ENCODE measurements at places on chromosomes 5 and 9.

DNA sequence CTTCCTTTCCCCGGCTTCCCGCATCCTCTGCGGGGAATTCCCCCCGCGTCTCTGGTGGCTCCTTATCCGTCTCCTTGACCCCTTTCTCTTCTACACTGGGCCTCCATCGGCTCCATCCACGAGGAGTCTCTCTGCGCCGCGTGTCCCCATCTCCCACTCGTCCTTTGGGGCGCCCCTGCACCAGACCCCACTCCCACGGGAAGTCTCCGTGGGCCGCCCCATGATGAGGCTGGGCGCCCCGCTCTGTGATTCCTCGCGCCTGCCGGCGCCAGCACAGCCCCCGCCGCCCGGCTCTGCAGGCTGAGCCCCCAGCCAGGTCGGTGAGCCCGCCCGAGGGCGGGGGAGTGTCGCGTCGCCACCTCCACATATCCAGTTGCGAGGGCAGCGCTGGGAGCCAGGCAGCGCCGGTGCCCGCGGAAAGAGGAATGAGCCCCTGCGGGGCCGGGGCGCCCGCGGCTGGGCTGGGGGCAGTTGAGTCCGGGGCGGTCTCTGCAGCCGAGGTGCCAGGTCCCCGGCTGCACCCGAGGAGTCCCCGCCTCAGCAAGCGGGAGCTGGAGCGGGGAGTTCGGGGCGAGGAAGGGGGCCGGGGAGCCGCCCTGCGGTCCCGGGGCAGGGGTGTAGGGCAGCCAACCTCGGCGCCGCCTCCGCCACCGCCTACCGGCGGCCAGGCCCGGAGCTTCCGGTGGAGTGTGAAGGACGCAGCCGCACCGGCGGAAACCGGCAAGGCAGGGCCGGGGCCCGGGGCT, 2.1 kb upstream of the TRAF1 start:
- DNase-seq = peak; percentile 86

DNA sequence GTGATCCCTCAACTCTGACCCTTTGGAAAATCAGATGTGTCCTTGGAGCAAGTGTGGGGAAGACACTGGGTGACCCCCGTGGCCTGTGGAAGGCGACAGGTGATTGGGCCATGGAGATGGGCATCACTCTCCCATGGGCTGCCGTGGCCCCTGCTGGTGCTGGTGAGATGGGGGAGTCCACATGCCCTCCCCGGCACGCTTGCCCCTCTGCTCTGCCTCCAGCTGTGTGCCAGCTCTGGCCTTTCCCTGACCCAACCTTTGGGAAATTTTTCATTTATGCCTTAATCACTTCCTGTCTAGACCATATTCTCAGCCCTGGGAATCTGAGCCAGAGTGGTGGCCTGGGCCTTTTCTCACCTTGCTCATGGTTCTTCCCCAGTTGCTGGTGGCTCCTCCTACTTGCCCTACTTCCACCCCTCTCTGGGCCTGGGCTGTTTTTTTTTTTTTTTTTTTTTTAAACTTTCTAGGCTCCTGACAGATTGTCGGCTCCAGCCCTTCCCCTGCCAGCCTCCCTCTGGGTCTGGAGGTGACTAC, 56.6 kb downstream of the RGS3 start:
- DNase-seq = peak; percentile 39

GRCh38 chr9:36551129-36551528, 21.6 kb upstream of the MELK start:
- DNase-seq = no peak

- DNase-seq = no peak
Measured at GRCh38 chr9:120710110-120710981, 3.9 kb downstream of the MEGF9 start.

- no peak for DNase-seq
Measured at GRCh38 chr9:31321256-31321655, 1063.2 kb upstream of the ACO1 start.

GRCh38 chr9:109726119-109726518, 53.9 kb upstream of the PALM2AKAP2 start:
- no peak for DNase-seq

GRCh38 chr9:17928228-17928627, 349.4 kb downstream of the SH3GL2 start:
- no peak for DNase-seq

GRCh38 chr9:110290001-110290400, 33.7 kb upstream of the TXN start:
- no peak for DNase-seq
